ENCODE measurements at places on chromosomes 7 and 10.
A peak's percentile ranks its signal among the peaks of the same experiment; 100 is the strongest.

DNA sequence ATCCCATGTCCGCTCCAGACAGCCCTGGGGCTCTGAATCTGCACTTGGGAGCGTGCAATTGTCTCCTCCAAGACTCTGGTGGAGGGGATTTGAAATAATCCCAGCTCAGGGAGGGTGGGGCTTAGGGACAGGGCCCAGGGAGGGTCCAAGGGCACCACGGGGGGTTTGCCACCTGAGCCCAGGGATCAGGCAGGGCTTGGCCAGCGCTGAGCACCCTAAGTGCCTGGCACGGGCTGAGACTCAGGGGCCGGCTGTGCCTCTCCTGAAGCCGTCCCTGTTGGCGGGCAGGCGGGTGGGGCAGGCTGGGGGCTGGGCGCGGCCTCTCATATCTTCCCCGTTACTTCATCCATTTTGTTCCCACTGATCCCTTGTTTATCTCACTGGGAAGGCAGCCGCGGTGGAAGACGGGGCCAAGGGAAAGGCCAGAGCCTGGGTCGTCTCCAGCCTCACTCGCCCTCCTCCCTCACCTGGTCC is 41.8 kb upstream of the ELN start:
- DNase-seq: no peak

GRCh38 chr7:150735596-150736358 is 1.4 kb upstream of the GIMAP5 start:
- DNase-seq: no peak

- peak; percentile 15 for DNase-seq
Measured at GRCh38 chr10:68924593-68924992, 23.5 kb downstream of the DDX50 start.

GRCh38 chr10:16809074-16809718 is 8.0 kb downstream of the RSU1 start:
- peak; percentile 43 for DNase-seq

DNA sequence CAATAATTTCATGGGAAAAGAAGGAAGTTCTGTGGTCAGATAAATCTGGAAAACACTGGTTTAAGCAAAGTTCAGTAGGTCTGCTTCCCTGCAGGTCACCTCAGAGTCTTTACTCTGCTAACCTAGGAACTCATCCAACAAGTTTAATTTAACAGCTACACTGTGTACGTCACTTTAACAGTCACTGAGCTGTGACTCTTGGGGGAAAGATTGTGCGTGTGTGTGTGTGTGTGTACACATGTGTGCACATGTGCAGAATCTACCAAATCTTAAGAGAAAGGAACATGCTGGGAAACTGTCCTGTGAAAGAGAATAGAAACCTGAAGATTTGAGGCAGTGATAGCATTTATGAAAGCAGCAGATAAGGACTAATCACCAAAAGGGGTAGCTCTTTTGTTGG is 62.6 kb downstream of the IKZF1 start:
- DNase-seq: no peak

DNA sequence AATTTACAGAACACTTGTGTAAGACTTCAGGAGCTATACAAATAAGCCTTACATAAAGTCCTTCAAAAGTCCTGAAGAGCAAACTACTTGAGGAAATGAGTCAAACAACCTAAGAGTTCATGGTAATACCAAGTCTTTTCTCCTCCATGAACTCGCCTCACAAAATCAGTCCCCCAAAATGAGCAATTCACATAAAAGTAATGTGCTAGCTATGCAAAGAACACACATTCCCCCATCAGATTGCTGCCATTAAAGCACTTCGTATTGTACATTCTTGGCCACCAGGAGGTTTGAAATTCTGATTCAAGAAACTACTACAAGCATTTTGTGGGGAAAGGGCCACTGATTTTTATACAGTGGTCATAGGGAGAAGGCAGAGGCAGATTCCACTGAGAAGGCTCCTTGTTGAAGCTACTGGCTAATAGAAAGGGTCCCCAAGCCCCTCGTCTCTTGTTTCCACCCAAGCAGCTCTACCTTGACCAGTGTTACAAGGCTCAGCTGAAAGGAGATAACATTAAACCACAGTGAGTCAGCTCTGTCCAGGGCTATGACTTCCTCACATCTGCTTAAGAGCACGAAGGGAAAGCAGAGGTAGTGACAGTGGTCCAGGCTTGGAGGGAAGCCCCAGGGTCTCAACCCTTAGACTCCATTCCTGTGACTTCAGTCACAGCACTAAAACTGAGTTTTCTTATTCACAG is 115.2 kb upstream of the CDK1 start:
- peak; percentile 44 for DNase-seq

- no peak for DNase-seq
Measured at GRCh38 chr10:127392351-127393235, 156.5 kb upstream of the NPS start.

GRCh38 chr10:121525251-121526134 is 72.8 kb downstream of the FGFR2 start:
- DNase-seq: no peak

DNA sequence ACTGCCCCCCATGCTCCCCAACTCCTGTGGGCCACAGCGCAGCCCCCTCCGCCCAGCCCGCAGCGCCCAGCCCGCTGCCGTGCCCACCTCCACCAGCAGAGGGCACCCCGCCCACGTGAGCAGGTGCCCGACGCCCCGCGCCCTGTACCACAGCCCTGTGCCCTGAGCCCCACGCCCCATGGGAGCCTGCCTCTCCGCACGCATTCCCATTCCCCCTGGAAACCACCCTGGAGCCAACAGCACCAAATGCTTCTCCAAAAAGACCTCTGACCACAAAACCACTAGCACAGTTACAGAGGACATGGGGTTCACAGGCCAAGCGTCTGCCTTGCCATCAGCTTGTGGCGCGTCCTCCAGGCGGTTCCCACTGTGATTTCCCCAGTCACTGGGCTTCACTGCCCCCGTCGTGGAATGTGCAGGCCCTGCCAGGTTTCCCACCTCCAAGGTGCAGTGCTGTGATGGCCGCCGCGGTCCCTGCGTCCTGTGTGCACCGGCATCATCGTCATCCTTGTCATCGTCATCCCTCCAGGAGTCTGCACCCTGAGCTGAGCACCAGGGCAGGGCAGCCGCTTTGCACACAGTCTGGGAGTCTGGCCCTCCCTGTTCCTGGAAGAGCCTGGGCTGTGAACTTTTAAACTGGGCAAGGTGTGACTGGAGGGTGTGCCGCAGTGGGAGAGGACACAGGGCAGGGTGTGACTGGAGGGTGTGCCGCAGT is 61.7 kb downstream of the PWWP2B start:
- DNase-seq: peak; percentile 44

DNA sequence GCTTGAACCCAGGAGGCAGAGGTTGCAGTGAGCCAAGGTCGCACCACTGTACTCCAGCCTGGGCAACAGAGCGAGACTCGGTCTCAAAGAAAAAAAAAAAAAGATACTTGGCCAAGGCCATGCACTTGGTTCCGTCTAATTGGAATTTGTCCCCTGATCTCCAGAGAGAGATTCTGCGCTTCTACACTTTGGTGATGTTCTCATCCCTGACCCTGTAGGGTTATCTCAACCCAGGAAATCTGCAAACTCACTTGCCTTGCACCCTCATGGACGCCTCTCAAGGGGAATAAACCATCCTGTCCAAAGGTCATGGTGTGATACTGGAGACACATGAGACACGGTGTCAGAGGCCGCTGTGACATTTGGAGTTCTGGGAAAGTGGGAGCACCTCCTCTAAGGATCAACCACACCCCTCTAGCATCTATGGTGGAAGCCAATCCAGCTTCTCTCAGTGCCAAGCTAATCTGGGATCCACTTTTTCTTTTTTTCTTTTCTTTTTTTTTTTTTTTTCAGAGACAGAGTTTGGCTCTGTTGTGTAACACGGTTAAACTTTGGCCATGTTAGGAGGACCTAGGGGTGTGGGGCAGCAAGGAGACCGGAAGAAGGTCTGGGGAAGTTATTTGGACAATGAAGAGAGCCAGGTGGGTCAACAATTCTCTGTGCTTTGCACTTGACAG is 7.8 kb upstream of the POR start:
- no peak for DNase-seq

DNA sequence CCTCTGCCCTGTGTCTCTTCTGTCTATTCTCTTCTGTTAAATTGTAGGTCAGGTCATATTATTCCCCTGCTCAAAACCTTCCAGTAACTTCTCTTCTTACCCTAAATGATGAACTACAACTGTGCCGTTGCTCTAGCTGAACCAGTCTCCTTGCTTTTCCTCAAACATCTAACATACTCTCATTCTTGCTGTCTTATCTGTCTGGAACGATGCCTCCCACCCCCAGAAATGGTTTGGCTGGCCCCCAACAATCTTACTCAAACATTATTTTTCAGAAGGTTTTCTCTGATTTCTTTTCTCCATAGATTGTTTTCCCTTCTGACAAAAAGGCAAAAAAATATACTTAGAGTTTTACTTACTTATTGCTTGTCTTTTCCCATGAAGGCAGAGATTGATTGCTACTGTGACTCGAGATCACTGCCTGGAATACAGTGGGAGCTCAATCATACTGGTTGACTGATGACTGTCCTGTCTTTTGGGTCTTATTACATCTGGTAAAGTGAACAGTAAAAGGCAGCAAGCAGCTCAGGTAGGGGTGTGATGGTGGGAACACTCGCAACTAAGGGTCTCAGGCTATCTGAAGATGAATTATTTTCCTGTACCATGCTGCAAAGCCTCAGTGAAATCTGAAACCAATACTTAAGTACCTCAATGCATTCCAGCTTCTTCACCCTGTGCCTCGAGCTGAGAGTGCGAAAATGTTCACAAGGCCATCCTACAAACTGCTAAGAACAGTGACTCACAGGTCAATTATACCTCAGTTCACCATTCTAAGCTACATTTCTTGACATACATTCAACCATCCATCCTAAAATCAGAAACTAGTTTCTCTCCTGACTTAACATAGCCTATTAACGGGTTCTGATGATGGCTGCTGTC is 67.6 kb downstream of the DNMBP start:
- DNase-seq: peak; percentile 69

DNA sequence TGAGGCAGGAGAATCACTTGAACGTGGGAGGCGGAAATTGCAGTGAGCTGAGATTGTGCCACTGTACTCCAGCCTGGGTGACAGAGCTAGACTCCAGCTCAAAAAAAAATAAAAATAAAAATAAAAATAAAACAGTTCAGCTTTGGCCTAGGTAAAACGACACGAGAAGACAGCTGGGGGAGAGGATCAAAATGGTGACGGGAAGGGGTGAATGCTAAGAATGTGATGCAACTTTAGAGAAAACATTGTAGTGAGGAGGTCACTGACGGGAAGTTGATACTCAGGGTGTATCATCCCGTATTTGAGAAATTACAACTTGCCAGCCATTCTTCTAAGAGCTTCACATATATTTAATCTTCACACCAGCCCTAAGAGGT is 1.1 kb downstream of the NDST2 start:
- DNase-seq: peak; percentile 39
